ENCODE measurements at places on chromosomes 12 and 14.

- DNase-seq: no peak
These were observed 36.8 kb downstream of the IL31 start for GRCh38 chr12:122137229-122137628.

GRCh38 chr12:18864900-18865561 is 127.1 kb downstream of the CAPZA3 start:
- DNase-seq: no peak

GRCh38 chr14:88166616-88167015 is 156.5 kb downstream of the KCNK10 start:
- DNase-seq: no peak

DNA sequence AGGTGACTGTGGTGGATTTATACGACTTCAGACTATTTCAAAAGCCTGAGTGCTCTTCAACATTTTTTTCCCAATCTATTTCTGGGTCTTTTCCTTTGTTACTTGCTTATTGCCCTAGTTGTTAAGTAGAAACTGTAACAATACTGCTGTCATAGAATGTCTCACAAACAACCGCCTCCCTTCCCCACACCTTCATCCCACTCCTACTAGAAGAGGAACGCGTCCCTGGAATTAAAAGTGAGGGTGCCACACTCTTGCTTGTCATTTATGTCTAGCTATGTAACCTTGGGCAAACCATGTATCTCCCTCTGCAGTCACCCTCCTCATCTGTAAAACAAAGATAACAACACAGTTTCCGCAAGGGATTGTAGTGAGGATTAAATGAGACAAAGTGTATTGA is 8.6 kb downstream of the BRAP start:
- DNase-seq: no peak
